Activated T-cell treated with anti-CD3 and anti-CD28 coated beads for 1 hour (primary cell): ENCODE measurements at places on chromosomes 7 and 10.

DNA sequence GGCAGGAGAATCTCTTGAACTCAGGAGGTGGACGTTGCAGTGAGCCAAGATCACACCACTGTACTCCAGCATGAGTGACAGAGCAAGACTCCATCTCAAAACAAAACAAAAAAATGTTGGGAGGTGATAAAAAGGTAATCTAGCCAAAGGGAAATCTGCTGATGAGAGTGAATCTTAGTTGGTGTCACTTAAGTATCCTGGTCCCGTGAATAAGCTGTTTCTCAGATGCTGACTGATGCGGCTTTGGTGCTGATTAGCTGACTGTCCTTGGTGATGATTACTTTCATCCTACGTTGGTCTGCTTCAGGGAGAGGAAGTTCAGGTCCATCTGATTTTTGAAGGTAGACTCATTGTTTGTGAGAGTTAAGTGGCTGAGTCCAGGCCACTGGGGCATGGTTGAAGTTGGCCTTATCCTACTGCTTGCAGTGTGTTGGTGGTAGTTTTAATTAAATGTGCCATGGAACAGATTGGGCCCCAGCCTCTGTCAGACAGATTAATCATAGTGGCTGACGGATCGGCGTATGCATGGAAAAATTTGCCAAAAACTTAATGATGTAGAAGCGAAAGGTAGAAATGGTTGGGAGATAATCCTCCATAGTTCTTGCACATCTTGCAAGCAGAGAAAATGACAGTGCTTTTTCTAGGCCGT lies 17.4 kb upstream of the TMEM236 start:
- no peak for DNase-seq

DNA sequence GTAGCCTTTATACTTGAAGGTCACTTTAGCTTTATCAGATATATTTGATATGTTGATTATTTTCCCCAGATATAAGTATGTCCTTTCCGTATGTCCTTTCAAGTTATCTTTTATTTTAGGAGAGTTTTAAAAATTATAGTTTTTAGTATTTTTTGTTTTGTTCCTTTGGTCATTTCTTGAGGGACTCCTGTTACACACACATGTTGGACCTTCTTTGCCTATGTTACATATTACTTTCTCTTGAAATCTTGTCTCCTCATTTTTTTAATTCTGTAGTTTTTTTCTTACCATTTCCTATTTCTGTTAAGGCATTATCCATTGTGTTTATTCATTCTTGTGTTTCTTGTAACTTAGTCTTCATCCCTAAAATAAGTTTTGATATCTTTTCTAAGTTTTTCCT lies 23.9 kb downstream of the GLCCI1 start:
- DNase-seq, result no peak

GRCh38 chr7:75626954-75627353 lies 111.8 kb downstream of the HIP1 start:
- DNase-seq, result no peak

DNA sequence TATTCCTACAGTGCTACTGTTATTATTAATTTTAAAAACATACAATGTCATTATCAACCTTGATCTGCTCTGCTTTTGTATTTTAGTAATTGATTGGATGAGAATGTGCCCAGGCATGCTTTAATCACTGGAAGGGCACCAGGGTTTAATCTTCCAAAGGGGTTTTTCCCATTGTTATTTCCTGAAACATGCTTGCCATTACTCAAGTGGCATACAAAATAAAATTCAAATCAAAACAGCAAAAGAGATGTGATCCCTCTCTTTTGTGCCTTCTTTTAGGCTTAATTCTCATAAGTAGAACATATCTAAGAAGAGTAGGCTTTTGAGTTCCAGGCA lies 963.3 kb downstream of the LRMDA start:
- DNase-seq, result no peak

DNA sequence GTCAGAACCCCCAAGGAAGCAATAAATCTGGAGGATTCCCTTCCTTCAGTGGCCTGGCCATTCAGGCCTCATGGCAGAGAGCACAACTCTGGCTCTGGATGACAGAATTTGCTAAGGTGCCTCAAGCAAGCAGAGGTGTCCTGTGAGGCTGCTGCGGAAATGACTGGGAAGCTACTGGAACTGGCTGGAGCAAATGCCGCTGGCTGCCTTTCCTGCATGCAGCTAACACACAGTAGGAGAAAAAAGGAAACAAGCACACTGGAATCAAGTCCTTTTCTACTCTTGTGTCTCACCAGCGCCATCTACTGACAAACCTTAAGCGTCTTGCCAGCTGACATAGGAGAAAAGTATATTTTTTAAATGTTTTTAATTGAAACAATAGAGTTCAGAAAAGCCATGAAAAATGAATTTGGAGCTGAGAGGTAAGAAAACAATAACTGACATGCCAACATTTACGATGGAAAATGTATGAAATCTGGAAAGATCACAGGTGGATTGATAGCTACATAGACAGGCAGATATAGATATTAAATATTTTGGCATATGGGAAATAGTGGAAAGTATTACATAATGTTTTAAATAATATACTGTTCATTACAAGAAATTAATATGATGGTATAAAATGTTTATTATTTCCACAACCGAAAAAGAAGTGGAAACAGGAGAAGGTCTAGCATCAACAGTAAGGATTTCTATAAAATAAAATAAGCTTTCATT lies 951.6 kb downstream of the ANKRD7 start:
- no peak for DNase-seq

DNA sequence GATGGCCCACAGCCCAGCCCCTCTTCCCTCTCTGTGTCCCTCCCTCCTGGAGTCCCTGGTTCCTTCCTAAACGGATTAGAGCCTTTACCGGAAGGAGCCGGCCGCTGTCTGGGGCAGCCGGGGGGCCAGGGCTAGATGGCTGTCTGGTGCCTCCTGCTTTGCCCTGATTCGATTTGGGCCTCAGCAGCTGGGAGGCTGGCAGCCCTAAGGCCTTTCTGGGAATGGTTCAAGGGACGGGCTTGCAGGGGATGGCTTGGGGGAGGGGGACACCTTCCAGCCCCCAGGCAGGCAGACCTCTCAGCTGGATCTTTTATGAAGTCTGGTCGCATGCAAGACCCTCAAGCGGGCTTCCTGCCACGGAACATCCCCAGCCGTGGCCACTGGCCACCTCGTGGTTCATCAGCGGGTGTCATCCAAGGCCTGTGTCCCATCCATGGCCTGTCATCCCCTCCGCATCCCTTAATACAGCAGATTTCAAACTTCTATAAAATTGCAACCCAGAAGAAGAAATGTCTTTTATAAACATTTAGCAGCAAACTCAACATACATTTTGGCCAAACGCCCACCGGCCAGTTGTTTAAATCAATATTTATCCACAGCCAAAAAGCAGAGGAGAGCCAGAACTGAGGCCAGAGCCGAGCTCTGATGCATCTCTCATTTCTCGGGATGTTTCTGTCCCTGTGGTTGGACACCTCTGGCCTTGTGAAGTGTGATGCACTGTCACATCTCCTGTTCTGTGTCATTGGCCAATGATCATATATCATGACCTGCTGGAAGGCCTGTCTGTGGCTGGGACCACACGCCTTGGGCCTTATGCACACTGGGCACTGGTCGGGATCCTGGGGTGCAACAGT lies 52.0 kb downstream of the GTF2IRD1 start:
- no peak for DNase-seq

- DNase-seq, result no peak
These were observed 179.6 kb downstream of the CELF2 start for GRCh38 chr10:11197266-11197712.

DNA sequence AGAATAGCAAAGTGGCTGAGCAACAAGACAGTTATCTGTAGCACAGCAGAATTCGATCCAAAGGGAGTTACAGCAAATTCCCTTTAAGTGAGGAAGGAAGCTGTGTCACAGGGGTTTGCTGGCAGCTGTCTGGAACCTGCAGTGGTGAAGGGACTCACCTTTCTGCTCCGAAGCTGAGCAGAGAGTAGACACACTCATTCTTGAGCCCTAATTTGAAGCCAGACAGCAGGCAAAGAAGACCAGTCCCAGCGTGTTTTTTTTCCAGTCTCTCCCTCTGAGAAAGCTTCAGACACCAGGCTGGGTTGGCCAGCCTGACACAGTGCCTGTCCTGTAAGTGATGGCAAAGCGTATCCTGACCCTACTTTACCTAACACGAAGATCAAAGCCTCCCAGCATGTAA lies 210.7 kb downstream of the TRIL start:
- no peak for DNase-seq

DNA sequence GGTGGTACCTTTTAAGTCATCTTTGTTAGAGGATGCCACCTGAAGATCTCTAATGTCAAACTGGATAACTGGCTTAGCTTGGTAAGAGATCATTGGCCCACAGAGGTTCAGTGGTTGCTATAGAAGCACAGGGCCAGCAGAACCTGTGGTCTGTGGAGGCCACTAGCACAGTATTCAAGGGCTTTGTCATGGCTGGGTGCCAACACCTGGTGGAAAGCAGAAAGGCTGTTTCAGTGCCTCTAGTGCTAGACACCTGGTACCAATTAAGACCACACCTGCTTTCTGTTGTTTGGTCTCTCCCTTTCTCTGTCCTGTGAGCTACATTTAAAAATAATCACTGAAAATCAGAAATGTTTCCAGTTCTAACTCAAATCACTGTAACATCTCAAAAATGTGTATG lies 10.0 kb upstream of the PCGF5 start:
- DNase-seq, result no peak

DNA sequence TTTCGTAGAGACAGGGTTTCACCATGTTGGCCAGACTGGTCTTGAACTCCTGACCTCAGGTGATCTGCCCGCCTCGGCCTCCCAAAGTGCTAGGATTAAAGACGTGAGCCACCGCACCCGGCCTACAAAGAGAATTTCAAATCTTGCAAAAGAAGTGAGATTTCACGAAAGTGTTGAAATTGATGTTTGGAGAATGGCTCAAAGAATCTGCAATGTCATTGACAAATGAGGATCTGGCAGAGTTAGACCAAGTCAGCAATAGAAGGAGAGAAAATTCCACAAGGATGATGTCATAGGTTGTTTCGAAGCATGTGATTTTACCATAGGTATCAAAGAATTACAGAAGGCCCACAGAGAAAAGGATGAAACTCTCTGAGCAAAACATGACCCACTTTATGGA lies 71.7 kb downstream of the LYZL2 start:
- DNase-seq, result no peak

DNA sequence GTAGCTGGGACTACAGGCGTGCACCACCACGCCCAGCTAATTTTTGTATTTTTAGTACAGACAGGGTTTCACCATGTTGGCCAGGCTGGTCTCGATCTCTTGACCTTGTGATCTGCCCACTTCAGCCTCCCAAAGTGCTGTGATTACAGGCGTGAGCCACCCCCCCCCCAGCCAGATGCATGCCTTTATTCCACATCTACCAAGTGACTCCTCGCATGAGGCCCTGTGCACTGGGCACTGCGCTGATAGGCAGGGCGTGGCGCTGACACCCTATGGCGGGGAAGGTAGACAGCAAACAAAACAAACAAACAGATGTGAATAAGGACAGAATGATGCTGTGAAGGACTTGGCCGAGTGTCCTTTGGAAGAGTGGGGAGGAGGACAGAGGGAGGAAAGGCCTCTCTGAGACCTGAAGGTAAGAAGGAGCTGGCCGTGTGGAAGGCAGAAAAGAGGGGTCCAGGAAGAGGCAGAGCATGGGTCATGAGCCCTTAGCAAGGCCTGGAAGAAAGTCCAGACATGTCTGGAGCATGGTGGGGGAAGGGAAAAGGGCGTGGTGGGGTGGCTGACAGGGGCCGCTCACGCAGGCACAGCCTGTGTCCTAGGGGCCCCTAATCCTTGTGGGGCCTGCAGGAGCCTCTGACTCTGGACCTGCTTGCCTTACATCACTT lies 47.5 kb upstream of the CACUL1 start:
- DNase-seq, result no peak

- no peak for DNase-seq
These were observed 65.4 kb downstream of the ANKRD61 start for GRCh38 chr7:6096581-6096980.

- no peak for DNase-seq
These were observed 134.1 kb downstream of the FZD1 start for GRCh38 chr7:91398341-91398740.

DNA sequence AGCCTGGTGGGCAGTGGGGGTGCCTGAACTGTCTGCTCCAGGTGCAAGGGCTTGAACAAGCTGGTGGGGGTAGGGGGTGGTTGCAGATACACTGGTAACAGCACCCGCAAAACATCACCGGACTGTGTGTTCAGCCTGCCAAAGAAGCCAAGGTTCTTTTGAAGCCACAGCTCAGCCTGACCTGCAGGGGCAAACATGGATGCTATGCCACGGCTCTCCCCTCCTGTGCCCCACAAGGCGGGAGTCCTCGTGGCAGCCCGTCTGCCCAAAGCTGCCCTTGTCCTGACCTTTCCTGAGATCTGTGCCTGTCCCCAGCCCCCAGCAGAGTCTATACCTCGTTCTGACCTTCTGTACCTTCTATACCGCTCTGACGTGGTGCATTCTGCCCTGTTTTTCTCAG lies 285.7 kb downstream of the GLRX3 start:
- DNase-seq, result no peak

- no peak for DNase-seq
These were observed 2.6 kb upstream of the TLL2 start for GRCh38 chr10:96516337-96516736.

DNA sequence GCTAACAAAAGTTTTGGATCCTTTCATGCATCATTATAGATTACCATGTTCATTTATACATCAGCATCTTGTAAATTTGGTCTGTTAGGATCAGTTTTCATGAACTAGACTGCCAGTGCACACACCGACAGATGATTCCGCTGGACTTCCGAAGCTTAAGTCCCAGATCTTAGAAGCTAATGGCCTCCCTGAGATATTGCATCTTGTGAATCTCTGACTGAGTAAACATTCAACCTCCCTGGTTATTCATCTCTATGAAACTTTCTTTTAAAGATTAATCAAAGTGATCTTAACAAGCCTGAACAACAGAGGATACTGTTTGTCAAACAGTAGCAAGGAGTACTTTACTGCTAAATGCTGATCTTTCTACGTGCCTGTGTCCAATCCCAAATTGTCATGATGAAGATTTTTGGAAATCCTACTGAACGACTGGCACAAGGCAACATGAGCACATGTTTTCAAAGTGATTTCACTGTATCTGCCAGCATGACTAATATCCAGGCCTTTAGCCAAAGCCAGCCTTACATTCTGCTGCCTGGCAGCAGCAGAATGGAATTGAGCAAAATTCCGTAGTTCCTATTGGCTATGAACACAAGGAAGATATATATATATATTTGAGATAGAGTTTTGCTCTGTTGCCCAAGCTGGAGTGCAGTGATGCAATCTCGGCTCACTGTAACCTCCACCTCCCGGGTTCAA lies 91.3 kb upstream of the ANK3 start:
- no peak for DNase-seq

DNA sequence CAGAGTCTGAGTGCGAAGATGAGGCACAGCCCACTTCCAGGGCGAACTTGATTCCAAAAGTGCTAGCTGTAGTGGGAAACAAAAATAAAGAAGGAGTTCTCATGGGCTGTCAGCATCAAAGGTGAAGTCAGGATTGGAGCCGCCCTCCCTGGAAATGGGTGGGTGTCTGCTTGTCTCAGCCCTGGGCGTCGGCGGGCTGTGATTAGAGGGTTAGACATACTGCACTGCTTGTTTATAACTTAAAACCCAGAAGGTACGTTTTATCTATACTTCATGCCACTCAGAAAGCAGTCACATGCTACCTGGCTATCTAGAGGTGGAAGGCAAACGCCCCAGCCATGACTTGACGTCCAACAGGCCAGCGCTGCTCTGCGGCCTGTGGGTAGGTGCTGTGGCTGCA lies 108.7 kb upstream of the NPS start:
- DNase-seq, result no peak

GRCh38 chr10:131946321-131946751 lies 35.4 kb downstream of the BNIP3 start:
- DNase-seq, result no peak
